NCI-H524 treated with DMSO at 0.1 percent for 48 hours (cell line): ENCODE measurements at places on chromosomes 6 and 20.
A peak's percentile ranks its signal among the peaks of the same experiment; 100 is the strongest.

- no peak for DNase-seq
Observed at GRCh38 chr6:55576811-55577210, 2.2 kb downstream of the HMGCLL1 start.

GRCh38 chr6:33318426-33319073, 1.0 kb upstream of the ZBTB22 start:
- DNase-seq = no peak

- no peak for DNase-seq
Observed at GRCh38 chr6:17042422-17043147, 59.3 kb upstream of the STMND1 start.

- no peak for DNase-seq
Observed at GRCh38 chr6:150452428-150453243, 83.8 kb downstream of the IYD start.

DNA sequence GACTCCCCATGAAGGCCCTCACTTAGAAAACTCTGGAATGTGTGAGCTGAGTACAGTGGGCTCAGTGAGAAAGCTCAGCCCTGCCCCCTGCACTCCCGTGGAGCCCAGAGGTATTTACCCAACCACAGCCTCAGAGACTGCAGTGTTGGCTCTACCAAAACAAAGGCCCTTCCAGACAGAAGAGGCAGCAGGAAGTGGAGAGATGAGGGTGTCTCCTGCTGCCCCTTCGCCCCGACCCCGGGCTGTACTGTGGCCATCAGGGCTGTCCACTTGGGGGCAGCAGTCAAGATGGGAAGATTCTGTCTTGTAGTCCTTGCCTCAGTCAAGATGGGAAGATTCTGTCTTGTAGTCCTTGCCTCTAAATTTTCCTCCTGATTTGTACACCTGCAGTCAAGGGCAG, 341.3 kb downstream of the TAF4 start:
- DNase-seq = no peak

DNA sequence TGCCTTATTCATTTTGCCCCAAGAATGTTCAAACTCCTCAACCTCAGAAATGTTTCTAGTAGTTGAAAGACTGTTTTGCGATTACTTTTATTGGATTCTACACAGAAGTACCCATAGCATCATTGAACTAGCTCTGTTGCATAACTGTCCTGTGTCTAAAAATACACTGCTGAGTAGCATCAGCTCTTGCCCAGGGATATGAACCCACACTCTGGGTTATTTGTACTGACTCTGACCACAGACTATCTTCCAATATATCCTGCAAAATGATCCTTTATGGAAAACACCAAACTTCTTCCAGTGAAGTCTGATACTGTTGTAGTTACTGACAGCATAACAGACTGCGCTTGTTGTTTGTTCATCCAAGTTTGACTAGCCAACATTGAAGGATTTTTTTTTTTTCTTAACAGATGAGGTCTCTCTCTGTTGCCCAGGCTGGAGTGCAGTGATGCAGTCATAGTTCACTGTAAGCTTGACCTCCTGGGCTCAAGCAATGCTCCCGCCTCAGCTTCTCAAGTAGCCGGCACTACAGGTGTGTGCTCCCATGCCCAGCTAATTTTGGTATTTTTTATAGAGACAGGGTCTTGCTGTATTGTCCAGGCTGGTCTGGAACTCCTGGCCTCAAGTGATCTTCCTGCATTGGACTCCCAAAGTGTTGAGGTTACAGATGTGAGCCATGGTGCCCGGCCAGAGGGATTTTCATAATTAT, 49.9 kb downstream of the TULP4 start:
- no peak for DNase-seq

DNA sequence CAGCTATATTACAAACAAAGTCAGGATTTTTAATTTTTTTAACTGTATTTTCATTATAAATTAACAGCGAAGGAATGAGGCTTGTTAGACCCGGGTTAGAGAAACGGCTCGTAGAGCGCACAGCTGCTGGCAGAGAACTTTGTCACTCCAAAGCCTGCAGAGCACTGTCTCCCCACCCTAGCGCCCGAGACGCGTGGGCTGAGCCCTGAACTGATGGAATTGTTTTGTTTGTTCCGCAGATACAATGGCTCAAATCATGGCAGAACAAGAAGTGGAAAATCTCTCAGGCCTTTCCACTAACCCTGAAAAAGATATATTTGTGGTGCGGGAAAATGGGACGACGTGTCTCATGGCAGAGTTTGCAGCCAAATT, 810 bp downstream of the LAMP5 start:
- no peak for DNase-seq

- DNase-seq = no peak
Observed at GRCh38 chr6:83313882-83314281, 117.0 kb downstream of the ME1 start.

- DNase-seq = no peak
Observed at GRCh38 chr20:58710481-58711265, 18.1 kb downstream of the NPEPL1 start.

DNA sequence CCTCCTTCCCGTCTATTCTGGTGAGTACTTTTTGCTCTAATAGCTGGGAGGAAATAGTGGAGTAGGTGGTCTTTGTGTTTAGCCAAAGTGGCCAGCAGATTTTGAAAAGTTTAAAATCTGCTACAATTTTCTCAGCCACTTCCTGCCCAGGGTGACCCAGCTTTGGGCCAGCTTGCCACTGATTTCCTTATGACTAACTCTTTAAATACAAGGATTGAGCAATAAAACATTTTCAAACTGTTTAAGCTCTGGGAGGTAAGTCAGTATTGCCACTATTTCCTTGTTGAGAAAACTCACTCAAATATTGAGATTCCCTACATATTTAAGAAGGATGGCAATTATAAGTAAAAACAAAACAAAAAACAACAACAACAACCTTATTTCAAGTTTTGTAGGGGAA, 54.5 kb downstream of the TRMT11 start:
- no peak for DNase-seq

DNA sequence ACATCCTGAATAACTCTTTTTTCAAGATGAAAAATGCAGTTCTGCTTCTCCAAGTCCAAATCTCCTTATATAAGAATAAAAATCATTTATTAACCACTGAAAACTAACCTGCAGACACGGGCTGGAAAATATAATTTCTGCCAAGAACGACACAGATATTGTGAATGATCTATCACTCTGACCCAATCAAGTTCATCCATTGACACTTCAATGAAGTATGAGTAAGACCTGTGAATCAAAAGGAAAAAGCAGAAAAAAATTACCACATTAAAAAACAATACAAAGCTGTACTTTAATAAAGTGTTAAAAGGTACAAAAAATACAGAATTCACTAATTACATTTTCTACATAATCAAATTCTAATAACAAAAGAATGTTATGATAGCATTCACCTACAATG, 62.2 kb downstream of the BTBD9 start:
- DNase-seq = no peak

DNA sequence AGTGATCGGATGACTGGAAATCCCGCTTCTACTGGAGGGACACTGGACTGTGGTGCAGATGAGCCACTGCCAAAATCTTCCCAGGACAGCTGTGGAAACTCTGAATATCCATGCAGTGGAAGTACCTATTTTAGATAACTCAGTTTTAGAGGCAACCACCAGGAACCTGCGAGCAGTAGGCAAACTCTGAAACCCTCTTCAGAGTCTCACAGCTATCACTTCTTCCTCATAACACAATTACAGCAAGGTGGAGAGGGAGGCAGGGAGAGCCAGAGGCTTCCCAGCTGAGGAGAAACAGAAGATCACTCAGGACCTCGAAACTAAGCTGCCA, 322.8 kb upstream of the NT5E start:
- DNase-seq = no peak

GRCh38 chr6:113587078-113587699, 270.0 kb upstream of the MARCKS start:
- no peak for DNase-seq

DNA sequence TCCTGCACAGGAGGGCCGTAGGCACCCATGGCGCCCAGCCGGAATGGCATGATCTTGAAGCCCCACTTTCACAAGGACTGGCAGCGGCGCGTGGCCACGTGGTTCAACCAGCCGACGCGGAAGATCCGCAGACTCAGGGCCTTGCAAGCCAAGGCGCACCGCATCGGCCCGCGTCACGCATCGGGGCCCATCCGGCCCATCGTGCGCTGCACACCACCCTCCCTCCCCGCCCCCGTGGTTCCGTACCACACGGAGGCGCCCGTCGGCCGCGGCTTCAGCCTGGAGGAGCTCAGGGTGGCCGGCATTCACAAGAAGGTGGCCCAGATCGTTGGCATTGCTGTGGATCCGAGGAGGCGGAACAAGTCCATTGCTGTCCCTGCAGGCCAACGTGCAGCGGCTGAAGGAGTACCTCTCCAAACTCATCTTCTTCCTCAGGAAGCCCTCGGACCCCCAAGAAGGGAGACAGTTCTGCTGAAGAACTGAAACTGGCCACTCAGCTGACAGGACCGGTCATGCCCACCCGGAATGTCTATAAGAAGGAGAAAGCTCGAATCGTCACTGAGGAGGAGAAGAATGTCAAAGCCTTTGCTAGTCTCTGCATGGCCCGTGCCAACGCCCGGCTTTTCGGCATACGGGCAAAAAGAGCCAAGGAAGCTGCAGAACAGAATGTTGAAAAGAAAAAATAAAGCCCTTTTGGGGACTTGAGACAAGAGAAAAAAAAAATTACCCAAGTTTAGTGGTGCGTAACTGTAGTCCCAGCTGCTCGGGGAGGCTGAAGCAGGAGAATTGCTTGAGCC, 9.9 kb upstream of the NCOA5 start:
- DNase-seq = no peak

GRCh38 chr6:45445749-45446549, 68.2 kb upstream of the SUPT3H start:
- no peak for DNase-seq

- no peak for DNase-seq
Observed at GRCh38 chr6:2244261-2245102, 923 bp downstream of the GMDS start.

DNA sequence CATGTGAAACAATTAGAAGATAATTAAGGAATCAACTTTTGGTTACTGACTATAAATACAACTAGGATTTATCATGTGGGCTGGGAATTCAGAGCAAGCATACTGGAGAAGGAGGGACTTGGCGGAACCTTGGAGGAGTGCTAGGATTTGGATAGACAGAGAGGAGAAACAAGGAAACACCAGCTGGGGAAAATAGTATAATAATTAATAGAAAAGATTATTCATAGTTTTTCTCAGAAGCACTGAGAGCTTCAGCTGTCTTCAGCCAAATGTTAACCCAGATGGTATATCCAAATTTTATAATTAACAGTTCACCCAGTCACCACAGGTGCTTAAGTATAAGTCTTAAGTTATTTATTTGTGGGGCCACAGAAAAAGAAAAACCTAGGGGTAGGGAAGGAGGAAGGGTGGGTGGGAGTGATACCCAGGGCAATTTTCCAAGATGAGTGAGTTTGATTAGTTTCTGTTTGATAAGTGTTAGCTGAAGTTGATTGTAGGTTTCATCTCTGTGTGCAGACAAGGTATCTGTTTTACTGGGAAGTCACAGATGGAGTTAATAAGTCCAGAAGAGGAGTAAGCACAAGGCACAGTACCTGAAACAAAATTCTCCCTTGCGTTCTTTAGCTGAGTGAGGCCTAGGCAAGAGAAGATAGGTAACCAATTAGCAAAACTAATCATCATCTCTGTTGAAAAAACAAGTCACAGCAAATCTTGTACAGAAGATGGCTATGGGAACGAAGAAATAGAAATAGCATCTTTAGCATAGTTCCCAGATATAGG, 175.5 kb downstream of the TFAP2B start:
- no peak for DNase-seq

- DNase-seq = no peak
Observed at GRCh38 chr20:52494244-52494643, 302.7 kb upstream of the ZFP64 start.

DNA sequence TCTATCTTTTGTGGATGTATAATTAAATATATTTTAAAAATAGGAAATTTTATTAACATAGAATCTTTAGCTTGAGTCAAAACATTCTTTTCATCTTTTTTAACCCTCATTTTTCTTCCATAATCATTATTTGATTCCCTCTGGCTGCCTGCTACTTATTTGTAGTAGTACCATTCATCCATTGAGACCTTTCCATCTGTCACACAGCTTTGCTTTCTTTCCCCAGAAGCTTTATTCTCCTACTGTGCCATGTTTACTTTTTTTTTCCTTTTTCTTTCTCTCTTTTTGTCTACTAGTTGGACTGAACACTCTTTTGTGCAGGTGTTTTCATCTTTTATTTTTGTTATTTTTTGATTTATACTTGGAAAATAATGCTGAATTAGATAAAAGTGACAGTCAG, 522.6 kb upstream of the MMS22L start:
- no peak for DNase-seq

GRCh38 chr6:158266131-158266530, 46.1 kb upstream of the TULP4 start:
- DNase-seq = no peak

- DNase-seq = no peak
Observed at GRCh38 chr6:117469356-117469755, 13.1 kb upstream of the DCBLD1 start.

DNA sequence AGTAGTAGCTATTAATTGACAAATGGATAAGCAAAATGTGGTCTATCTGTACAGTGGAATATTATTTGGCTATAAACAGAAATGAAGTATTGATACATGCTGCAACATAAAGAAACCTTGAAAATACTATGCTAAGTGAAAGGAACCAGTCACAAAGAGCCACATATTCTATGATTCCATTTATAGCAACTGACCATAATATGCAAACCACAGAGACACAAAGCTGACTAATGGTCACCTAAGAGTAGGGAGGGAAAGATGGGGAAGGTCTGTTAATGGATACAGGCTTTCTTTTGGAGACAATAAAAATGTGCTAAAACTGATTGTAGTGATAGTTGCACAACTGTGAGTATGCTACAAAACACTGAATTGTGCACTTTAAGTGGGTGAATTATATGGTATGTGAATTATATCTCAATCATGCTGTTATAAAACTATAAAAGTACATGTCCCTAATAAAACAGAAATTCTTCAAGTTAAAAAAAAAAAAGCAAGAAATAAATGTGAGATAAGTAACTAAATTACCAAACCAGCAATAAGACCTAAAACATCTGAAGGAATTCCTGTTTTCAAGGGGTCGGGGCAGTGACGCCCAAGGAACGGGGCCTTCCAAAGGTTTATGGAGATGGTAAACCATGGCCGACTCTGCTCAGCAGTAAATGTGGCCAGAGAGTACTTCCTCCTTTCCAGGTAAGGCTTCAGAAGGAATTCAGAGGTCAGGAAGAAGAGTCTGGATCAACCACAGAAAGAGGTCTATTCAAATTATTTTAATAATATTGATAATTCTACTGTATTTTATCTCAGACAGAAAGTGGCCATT, 75.4 kb downstream of the ARHGAP18 start:
- DNase-seq = no peak

DNA sequence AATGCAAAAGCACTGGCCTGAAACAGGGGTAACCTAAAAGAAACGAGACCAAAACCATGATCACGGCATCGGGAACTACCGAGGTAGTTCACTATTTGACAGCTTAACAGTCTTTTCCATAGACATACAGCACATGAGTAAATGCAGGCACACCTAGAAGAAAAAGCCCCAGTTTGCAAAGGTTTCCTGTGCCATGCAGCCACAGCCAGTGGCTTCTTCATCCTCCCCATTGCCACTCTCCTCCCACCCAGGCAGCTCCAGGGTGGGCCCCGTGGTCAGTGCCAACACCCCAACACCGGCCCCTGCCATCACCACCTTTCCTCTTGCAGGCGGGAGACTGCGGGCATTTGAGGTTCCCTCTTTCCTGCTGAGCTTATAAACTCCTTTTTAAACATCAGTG, 115.4 kb downstream of the SLC23A2 start:
- DNase-seq = no peak

- no peak for DNase-seq
Observed at GRCh38 chr6:33082702-33083101, 6.9 kb downstream of the HLA-DPB1 start.

- DNase-seq = peak; percentile 44
Observed at GRCh38 chr6:142374091-142374770, 72.4 kb downstream of the ADGRG6 start.

- DNase-seq = no peak
Observed at GRCh38 chr20:35729283-35729807, 12.7 kb downstream of the RBM39 start.
